Right kidney (tissue), 9 donors: ENCODE measurements at places on chromosomes 6 and 20.

- no peak for DNase-seq
Observed at GRCh38 chr6:157885211-157885788, 62.3 kb downstream of the SNX9 start.

GRCh38 chr6:109453594-109454495 lies 1.7 kb downstream of the MICAL1 start:
- no peak for DNase-seq

GRCh38 chr6:83231146-83231545 lies 38.0 kb downstream of the RWDD2A start:
- DNase-seq: no peak

DNA sequence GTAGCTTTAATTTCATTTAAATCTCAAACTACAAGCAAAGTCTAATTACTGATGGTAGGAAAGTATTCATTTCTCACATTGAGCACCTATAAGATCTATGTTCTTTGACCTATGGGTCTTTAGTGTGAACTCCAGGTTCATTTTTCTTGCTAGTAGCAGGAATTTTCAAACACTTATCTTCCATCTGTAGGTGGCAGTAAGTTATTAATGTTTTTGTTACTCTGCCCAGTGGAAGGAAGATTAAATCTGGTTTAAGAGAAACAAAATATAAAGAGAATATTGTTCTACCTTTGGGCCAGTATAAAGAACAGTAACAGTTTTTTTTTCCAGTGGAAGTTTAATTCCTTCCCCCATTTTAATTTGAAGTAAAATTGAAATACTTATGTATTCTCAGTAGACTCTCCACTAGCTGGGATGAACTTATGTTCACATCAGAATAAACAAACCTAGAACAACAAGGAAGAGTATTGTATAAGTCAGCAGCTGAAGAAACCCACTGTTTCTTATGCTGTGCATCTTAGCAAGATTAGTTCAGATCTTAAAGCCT lies 328.2 kb downstream of the PHF3 start:
- DNase-seq: no peak

DNA sequence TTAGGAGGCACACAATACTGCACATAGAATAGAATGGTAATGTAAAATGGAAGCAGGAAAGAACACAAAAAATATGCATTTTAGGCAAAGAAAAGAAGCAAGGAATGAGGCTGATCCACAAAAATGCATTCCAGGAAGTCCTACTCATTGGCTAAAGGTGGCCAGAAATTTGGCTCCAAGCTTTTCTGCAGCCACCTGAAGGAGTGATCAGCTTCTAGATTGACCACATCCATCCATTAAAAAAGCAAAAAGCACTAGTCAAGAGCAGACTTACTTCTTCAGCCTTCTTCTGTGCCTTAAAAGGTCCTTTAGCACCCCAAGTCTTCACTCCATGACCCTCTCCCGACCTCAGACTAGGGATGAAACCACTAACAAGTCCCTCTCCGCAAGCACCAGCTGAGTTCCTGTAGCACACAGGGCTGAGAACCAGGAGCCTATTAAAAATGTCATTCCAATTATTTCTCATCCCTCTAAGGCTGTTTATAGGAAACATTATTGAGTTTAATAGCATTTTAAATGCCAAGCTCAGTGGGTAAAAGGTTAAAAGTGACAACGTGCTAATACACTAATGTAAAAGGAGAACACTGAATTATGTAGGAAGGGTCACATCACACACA lies 36.5 kb downstream of the TRAM2 start:
- no peak for DNase-seq

- DNase-seq: no peak
Observed at GRCh38 chr6:102352552-102352951, 959.0 kb downstream of the GRIK2 start.

DNA sequence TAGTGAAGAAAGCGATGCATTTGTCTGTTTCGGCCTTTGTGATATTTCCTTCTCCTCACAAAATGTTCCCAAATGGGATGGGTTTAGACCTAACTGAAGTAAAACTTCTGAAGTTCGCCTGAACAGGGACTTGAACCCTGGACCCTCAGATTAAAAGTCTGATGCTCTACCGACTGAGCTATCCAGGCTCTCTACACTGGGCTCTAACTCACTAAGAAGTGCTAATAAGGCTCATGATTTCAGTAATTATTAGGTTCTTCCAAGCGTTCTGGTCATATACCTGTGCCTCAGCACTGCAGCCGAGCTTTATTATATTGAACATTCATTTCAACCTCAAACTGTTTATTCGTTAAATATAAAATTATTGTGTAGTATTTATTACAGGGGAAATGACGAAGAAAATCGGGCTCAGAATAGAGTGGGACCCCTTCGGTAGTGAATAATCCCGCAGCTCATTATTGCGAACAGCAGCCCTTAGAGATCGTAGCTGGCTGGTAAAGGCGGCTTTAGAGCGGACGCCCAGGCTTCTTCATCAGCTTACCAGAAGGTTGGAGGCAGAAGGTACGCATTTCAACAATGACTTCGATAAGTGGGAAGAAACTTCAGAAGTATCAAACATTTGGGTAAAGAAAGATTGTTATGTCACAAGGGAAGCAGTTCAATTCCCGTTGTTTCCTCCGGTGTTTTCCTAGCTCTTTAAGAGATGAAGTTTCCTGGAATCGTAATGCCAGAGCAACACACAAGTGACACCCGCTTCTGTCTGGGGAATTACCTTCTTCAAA lies 119.0 kb upstream of the ZNF184 start:
- peak; percentile 46 for DNase-seq

DNA sequence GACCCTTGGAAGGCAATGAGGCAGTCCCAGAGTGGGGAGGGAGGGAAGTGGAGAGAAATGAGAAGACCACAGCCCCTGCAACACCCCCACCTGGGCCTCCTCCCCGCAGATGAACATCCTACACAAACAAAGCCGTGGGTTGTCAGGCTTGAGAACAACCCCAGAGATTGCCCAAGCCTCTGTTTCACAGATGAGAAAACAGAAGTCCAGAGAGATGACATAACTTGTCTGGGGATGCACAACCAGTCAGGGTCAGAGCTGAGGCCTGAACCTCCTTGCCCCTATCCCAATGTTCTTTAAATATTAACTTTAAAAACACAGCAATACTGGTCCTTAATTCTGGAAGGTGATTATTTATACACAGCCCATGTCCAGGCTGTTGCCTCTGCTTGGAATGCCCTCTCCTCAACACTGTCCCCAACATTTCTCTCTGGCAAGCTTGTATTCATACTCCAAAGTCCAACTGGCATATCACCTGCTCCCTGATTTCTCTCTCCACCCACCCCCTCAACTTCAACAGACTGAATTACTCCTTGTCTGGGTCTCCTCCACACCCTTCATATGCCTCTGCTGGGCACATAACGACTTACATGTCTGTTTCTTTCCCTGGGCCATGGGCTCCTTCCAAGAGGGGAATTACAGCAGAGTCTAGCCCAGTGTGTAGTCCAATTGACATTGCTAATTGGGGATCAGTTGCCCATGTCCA lies 135.5 kb upstream of the LRFN2 start:
- no peak for DNase-seq

DNA sequence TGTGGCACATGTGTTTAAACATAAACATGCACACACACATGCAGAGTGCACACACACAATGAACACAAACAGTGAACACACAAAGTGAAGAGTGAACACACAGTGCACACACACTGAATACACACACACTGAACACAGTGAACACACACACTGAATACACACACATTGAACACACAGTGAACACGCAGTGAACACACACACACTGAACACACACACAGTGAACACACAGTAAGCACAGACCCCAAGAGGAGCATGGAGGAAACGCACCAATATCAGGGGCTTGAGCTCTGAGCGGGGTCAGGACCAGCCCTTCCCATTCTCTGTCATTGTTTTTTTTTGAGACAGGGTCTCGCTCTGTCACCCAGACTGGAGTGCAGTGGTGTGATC lies 17.1 kb upstream of the HELZ2 start:
- no peak for DNase-seq

DNA sequence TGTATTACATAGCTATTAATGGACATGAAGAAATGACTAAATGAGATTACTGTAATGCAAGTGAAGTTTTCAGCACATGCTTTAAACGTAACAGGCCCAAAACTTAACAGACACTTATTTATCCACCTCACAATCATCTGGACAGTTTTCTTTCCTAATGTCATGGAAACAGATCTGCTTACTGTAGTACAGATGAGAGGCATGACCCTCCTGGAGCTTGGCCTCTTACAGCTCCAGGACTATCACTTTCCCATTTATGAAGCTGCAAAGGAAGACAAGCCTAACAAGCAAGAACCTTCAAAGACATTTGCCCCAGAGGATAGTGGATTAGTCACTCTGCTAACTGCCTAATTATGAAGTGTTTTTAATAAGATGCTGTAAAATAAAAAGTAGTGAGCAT lies 419.3 kb downstream of the PHF3 start:
- DNase-seq: no peak

DNA sequence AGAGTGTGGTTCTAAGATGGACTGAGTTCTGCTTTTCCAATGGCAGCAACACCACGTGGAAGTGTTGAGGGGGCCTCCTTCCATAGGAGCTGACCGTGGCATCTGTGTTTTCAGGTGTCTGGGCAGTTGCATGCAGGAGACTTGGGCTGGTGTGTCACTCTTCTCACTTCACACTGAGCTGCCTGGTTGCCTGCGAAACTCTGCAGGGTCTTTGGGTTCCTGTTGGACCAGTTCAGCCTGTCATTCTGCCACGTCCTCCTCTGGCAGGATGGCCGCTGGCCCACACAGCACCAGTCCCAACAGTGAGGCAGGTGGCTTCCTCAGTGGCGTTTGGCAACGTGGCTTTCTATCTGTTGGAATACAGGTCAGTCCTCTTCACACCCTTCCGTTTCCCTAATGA lies 16.1 kb upstream of the UNC93A start:
- DNase-seq: no peak

DNA sequence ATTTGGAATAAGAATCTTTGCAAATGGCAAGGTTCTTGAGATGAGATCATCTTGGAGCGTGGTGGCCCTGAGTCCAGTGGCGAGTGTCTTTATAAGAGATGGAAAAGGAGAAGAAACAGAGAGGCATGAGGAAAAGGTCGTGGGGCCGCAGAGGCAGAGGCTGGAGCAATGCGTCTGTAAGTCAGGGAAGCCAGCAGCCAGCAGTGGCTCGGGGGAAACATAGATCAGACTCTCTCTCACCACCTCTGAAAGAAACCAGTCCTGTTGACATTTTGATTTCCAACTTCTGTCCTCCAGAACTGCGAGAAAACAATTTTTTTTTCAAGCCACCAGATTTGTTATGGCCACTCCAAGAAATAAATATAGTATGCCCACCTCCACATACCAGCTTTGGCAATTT lies 226.6 kb downstream of the TFAP2C start:
- DNase-seq: no peak

DNA sequence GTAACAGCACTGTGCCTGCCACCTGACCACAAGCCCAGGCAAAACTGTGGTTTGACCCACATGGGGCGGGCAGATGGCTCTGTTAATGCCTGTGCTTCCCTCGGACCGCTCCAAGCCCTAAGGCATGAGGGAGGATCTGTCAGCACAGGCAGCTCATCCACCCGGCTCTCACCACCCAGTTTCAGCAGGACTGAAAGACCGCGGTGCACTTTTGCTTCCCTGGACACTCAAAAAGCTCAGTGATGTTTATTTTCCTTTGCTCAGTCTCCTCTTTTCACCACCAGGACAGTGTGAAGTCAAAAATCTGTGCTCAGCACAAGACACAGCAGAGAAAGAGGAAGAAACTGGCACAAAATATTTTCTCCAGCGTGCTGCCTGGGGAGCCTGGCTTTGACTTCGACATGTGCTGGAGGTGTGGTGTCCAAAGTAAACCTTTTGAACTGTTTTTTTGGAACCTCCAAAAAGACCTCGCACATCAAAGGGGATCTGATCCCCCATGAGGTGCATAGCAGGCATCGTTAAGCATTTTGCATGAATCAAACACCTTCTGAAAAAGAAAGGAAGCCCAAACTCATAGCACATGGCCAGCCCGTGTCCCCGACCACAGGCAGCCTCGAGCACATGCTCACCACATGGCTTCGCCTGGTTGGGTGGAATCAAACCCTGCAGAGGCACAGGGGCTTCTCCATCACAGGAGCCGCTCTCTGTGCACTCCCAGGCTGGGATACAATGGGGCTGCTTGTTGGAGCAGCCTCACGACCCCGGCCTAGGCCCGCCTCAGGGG lies 441.7 kb upstream of the JARID2 start:
- DNase-seq: no peak

GRCh38 chr6:14396826-14397517 lies 279.4 kb downstream of the CD83 start:
- no peak for DNase-seq

- no peak for DNase-seq
Observed at GRCh38 chr6:1110941-1111349, 201.0 kb upstream of the FOXQ1 start.

DNA sequence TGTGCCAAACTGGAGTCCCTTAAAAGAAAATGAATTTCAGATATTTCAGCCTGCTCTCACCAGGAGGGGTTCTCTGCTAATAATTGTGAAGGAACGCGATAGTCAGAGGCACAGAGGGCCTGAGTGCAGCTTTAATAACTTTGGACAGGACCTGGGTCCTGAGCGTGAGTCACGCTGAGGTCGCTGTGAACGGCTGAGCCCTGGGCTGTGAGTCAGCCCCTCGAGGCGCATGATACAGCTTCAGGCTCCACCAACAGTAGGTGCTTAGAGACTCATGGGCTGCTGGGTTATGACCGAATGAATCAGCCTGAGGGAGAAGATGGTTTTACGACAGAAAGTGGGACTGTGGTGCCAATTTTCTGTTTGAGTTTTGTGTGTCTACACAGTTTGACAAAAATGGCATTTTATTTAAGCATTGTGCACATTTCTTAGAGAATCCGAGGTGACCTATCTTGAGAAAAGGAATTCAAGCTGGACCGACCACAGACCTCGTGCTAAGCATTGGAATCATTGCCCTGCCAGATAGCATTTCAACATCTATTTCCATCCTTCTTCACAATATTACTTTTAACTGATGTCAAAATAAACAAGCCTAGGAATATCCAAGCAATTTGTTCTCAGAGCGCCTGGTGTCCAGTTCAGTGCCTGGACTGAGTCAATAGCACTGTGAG lies 183.0 kb downstream of the THBS2 start:
- DNase-seq: no peak

DNA sequence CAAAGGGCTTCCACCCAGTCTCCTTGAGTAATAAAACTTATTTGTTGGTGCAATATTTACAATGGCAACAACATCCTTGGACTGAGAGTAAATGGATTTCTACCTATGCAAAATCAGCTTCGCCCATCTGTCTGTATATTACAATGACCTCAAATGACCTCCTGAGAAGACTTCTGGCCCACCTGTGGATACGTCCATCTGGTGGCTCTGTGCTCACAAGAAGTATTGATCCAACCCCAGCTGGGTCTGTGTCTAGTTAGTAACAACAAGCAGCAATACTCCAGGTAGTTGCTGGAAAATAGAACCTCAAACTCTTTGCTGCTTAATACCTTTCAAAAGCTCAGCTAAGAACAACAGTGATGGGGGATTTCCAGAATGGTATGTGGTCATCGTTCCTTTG lies 34.7 kb upstream of the GSTA4 start:
- DNase-seq: no peak
